ENCODE measurements at places on chromosomes 4 and X. TPM values are rescaled to one million over a fixed set of nuclear protein-coding genes. Genes with fewer than 3 reads are reported as not detected.

- no peak for DNase-seq
Measured at GRCh38 chr4:1137850-1138249, 24.5 kb upstream of the RNF212 start.

- no peak for DNase-seq
Measured at GRCh38 chr4:184850018-184850417, 24.2 kb upstream of the ACSL1 start.

DNA sequence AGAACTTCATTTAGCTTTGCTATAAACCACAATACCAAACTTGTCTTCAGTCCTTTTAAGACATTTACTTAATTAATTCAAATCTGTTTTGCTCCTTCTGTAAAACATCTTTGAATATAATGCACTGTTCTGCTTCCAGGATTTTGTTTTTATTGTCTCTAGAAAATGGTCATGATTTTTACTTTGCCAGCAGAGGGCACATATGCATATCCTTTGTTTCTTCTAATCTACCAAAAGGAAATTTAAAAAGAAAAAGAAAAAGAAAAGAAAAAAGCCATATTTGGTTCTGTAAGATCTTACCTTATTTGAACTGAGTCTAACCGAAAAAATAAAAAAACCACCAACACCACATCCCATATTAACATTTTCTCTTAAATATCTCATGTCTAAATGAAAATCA, 101.9 kb upstream of the CCSER1 start:
- peak; percentile 4 for DNase-seq

DNA sequence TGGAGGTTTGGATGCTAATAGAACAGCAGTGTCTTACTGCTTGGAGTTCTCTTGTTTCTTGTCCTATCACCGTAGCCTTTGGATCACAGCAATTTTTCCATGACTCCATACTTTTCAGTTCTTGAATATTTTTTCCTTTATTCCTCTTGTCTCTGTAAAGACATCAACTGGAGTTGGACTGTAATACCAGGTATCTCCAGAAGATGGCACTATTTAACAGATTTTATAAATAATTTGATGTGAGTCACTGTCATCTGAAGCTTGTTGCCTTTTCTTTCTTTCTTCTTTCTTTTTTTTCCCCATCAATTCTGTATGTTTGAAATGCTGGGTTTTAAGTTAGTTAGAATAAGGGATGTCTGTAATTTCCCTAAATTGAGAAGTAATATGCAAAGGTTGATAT, 24.1 kb downstream of the HPRT1 start:
- DNase-seq: no peak

- no peak for DNase-seq
Measured at GRCh38 chr4:1345903-1346780, 866 bp upstream of the UVSSA start.

Gene CT45A1
- not detected for total RNA-seq

Gene C1QTNF7
- total RNA-seq: not detected

Gene TMEM33
- total RNA-seq: 39.2 TPM

Gene MAGEA6
- not detected for total RNA-seq
